ENCODE measurements at places on chromosomes 2 and 18. TPM values are rescaled to one million over a fixed set of nuclear protein-coding genes. Genes with fewer than 3 reads are reported as not detected.

Gene ZSWIM2
- total RNA-seq, result not detected

Gene DUSP19
- 12.1 TPM for total RNA-seq

Gene MROH2A
- total RNA-seq, result not detected

Gene GALNT13
- total RNA-seq, result 0.15 TPM

Gene FAM237A
- total RNA-seq, result 2.0 TPM

Gene UPP2
- not detected for total RNA-seq

Gene ANKRD44
- 6.9 TPM for total RNA-seq

Gene SCYGR4
- not detected for total RNA-seq

Gene PIKFYVE
- 16.1 TPM for total RNA-seq

Gene FRZB
- total RNA-seq, result 1.1 TPM

Gene ITPRIPL1
- 1.3 TPM for total RNA-seq
